Fibroblast of the aortic adventitia (primary cell): ENCODE measurements at places on chromosomes 12 and 14.
A peak's percentile ranks its signal among the peaks of the same experiment; 100 is the strongest.

- DNase-seq: peak; percentile 49
These were observed 39.8 kb upstream of the EID3 start for GRCh38 chr12:104263580-104264358.

- DNase-seq: no peak
These were observed 118.6 kb downstream of the SLC15A4 start for GRCh38 chr12:128705140-128705539.

DNA sequence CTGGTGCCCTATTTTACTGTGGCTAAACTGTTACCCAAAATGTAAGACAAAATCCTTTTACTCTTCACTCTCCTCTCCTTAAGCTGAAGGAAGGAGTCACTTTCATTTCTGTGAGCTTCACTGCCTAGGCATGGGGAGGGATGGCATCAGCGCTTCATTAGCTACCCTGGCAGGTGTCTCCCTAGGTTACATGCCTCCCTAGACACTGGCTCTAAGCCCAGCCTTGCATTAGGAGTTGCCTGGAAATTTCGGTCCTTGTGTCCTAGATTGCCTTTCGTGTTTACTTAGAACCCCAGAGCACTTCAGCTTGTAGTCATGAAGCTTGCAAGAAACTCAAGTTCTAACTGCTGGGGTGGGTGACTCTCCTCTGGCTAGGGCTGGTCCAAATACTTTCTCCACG, 520.5 kb upstream of the STXBP6 start:
- DNase-seq: no peak

DNA sequence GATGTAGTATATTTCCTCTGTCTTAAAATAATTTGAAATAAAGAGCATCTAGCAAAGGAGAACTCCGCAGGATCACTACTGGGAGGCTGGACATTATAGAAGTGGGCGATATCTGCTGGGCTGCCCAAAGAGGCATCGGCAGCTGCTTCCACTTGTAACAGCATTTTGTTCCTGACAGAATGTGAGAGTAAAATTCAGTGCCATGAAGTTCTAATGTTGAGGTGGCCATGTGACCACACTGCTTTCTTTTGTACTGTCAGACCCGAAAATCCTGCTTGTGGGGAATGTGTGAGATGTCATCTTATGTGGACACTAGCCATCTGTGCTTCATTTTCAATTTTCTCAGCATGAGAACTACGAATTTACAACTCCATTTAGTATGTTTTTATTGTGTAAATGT, 151.9 kb downstream of the ACSS3 start:
- DNase-seq: no peak

DNA sequence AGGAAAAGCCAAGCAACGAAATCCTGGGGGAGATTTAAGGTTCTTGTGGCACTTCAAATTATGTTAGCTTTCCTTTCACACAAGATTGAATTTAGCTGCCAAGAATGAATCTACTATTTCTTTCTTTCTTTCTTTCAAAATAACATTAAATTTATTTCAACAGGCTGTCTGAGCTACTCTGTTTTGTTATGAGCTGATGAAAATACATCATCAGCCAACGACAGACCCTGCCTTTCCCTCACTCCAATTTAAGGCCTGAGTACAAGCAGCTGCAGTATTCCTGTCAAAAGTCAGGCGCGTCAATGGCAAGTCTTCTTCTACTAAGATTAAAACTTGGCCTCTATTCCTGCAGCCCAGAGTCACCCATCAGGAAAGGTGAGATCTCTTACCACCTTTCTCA, 347.7 kb upstream of the FLRT2 start:
- no peak for DNase-seq

- no peak for DNase-seq
These were observed 11.5 kb downstream of the RAB5B start for GRCh38 chr12:55985341-55985740.

DNA sequence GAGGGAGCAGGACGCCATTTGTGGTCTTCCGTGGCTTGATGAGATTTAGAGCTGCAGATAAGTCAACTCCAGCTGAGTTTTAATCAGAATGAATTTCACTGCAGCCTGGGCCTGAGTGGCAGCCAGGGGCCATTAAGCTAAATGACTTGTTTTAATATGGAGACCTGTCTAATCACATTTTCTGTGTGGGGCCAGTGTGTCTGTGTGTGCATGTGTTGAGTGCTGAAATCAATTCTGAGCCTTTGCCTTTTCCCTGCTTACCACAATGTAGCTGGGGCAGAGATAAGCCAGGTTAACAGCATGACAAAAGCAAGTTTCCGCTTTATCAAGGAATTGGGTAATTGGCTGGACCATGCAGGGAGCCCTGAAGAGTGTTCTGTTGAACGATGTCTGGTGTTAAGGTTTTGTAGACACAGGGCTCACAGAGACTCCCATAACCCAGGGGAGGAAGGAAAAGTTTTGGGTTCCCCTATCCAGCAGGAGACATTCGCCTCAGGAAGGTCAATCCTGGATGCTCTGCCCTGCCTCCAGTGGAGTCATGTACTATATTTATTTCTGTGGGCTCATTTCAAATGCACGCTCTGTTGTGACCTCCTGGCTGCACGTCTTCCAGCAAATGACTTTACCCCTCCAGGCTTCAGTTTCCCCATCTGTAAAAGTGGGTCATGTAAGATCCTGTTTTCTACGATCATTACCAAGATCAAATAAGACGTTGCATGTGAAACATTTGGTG, 24.2 kb downstream of the RPH3A start:
- DNase-seq: no peak

DNA sequence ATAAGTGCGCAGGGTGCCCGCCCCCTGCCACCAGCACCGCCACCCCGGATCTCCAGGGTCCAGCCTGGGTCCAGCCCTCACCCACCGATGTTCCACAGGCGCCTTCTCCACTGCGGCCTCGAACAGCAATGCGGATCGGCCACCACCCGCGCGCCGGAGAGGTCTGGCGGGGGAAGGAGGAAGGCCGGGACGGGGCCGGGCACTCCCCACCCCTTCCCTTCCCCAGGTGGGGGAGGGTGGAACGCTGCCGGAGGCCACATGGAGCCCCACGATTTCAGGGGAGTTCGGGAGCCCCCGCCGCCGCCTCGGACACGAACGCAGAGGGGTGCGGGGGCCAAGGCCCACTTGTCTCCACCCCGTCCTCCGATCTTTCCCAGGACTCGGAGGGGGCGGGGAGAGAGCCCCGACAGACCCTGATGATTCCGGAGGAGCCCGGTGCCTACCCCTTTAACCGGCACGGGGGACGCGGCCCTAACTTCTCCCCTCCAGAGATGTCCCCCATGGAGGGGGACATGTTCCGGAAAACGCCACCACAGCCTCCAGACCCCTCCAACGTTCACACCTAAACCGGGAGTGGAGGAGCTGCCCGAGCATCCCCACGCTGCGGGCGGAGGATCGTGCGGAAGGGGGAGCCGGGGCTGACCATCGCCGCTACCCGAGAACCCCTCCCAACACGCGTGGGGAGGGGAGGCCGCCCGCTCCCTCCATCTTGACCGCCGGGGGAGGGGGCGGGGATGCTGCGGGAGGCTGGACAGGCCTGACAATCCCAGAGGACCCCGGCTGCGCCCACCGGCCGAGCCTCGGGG, 1.1 kb downstream of the ATXN2 start:
- no peak for DNase-seq

DNA sequence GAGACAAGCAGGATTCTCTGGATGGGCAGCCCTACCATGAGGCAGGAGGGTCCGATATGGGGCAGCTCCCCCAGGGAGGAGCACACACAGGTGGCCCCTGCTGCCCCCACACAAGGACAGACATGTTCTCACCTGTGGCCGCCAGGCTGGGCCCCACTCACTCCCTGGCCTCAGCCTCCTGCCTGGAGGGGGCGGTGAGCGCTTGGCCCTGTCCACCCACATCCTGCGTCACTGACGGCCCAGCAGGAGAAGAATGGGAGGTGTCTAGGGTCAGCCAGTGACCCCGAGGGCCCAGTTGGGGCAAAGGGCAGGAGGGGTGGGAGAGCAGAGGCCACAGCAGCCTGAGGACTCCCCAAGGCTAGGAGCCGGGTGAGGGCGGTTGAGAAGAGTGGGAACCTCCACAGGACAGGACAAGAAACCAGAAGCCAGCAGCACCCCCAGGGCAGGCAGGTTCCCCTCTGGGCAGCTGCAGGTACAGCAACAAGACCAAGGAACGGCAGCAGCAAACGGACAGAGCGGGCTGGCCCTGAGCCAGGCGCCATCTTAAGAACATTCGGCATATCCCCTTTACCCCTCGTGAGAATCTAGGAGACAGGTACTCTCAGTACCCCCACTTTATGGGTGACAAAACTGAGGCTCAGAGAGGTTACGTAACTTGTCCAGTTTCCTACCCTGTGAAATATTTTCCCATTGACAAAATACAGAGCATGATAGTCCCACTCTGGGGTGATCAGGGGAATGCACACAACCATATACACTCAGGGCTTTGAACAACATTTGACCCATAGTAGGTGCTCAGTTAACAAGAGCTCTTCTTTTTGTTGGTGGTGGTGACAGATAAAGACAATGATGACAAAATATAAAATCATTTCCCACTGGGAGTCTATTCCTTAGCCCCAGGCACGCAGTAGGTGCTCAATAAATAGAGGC, 74.3 kb downstream of the NCOR2 start:
- no peak for DNase-seq

GRCh38 chr12:11568155-11568761, 81.2 kb upstream of the ETV6 start:
- no peak for DNase-seq

DNA sequence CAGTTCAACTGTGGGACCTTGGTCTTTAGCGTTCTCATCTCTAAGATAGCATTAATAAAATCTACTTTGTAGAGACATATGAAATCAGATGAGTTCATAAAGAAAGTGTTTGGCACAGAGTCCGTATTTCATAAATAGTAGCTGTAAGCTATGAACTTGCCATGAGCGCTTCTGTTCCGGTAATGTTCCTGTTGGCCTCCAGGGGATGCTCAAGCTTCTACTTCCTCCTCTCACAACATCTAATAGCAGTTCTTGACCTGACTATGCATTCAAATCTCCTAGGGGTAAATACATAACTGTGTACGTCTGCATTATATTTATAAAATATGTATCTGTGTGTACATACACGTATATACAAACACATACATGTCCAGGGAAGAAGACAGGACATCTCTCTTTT, 288.2 kb upstream of the TMPO start:
- peak; percentile 6 for DNase-seq

DNA sequence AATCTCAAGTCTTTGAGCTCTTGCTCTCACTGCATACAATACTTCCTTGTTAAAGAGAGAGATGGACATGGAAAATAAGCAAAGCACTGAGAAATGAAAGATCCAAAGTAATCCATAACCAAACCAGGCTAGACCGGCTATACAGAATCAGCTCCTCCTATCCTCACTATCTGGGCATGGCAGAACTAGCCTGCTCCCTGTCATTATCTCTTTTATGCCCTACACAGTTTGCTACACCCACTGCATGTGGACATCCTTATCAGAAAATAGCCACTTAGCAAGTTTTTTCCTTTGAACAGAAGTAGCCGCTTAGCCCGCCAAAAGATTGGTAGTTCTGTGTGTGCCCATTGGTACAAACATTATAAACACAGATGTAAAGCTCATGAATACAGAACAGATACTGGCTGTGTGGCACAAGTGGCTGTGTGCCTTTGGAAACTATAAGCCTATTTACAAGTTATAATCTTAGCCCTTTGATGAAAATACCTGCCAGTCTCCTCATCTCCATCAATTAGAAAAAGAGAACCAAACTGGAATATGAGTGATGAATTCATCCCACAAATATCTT, 34.7 kb downstream of the SPTB start:
- DNase-seq: no peak

DNA sequence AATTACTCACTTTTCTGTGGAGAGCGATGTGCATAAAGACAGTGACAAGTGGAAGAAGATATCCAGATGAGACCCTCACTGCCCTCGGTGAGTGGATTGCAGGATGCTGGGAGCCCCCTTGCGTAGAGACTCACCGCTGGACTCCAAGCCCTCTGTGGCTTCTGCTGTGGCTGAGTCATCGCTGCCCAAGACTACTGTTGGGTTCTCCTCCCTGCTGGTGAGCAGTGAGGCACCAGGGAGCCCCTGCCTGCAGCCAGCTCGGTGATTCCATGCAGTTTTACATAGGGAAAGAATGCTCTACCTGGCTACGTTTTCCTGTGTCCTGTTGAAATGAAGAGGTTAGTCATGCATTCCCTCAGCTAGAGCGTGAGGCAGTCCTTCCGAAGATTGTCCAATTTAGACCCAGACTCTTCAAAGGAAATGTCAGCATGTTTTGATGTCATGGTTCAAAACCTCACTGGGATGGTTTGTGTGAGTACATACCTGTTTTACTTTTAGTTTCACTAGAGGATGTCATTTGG, 28.2 kb downstream of the TRAF3 start:
- DNase-seq: peak; percentile 23

- DNase-seq: peak; percentile 48
These were observed at the start of gene GPR162 for GRCh38 chr12:6821591-6822425. GPR162 (plus strand) TSS chr12:6821821; CDS start chr12:6823899, 2,078 bp downstream.

DNA sequence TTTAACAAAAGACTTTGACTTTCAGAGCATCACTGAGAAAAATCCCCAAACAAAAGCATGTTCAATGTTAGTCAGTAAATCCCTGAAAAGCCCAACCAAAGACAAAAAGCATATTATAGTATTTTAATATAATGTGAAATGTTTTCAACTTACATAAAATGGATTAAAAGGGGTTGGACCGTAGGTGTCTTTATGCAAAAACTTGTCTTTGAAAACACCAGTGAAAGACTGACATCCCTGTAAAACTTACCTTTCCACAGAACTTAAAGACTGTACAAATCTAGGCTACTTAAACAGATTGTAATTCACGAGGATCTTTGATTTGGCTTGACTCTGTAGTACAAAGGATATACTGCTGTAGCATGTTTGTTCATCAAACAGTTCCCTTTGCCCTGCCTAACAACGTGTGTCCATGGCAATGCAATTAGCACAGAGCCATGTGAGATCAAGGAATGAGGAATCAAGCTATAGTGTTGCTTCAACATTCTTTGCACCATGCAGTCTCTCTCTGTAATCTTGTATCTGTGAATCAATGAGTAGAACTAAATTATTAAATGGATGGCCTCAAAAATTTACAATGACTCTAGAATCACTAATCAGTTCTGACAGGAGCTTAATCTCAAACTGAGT, 138.5 kb upstream of the SYT1 start:
- DNase-seq: no peak

GRCh38 chr12:100491104-100491503, 17.4 kb downstream of the NR1H4 start:
- DNase-seq: no peak

GRCh38 chr12:21323736-21324135, 11.0 kb downstream of the SLCO1A2 start:
- DNase-seq: no peak

- DNase-seq: no peak
These were observed 260.3 kb upstream of the DIO3 start for GRCh38 chr14:101301011-101301410.
